ENCODE measurements at places on chromosomes 5 and 9.

GRCh38 chr9:131407717-131408195 lies 13.9 kb downstream of the PRRC2B start:
- DNase-seq, result no peak

- DNase-seq, result no peak
These were observed 26.7 kb downstream of the APBA1 start for GRCh38 chr9:69645488-69645887.

DNA sequence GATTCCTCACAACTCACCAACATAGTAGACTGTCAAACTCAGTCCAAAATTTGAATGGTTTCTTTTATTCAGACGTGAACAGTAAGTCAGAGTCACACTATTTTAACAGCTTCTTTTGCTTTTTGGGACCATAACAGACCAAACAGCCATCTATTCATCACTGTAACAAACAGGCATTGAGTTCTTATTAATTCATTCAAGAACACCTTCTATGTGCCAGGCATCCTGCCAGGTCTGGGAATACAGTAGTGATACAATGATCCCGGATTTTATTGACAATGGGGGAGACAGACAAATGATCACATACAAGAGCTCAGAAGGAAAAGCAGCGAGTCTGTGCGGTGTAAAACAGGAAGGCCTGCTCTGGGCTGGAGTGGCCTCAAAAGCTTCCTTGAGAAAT lies 153.3 kb upstream of the ERCC6L2 start:
- no peak for DNase-seq

- DNase-seq, result no peak
These were observed 35.6 kb upstream of the NREP start for GRCh38 chr5:111792471-111793058.

DNA sequence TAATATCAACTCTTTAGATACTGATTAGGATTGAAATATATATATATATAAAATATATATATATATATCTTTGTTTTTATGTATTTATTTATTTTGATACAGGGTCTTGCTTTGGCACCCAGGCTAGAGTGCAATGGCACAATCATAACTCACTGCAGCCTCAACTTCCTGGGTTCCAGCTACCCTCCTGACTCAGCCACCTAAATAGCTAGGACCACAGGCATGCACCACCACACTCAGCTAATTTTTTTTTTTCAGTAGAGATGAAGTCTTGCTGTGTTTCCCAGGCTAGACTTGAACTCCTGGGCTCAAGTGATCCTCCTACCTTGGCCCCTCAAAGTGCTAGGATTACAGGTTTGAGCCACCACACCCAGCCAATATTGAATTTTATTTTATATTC lies 20.6 kb upstream of the CDH6 start:
- DNase-seq, result no peak

GRCh38 chr9:125701351-125701750 lies 5.7 kb downstream of the MAPKAP1 start:
- DNase-seq, result no peak

GRCh38 chr5:88785746-88786565 lies 97.0 kb downstream of the MEF2C start:
- DNase-seq, result no peak

DNA sequence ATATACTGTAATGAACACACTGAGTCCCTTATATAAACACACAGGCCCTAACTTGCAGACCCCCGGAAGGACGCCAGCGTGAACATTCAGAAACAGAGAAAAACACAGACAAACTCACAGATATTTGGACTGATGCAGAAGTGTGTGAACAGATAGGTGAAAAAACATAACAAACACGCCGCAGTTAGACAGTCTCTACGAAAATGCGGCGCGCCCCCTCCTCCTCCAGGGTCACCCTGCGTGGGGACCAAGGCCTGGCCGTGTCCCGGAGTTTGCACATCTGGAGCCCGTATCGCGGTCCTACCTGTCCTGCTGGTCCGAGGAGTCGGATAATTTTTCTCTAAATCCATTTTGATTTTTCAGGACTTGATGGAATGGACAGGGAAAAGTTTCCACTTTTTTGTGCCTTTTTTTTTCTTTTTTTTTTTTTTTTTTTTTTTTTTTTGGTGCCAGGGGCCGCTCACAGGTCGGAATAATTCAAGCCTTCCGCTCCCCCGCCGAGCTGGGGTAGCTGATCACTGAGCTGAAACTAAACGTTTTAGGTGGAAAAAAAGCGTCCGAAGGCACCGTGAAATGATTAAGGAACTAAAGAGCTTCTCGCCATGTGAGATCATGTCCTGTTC lies at the start of gene PAX5:
PAX5 (minus strand) TSS at position 587 of the 623 bp plus-strand sequence; CDS start at position 350, 237 bp downstream.
- no peak for DNase-seq

GRCh38 chr5:59054963-59055528 lies 472.2 kb downstream of the RAB3C start:
- no peak for DNase-seq

- no peak for DNase-seq
These were observed 13.2 kb upstream of the AUH start for GRCh38 chr9:91374939-91375338.

GRCh38 chr5:114089259-114089658 lies 272.6 kb upstream of the KCNN2 start:
- no peak for DNase-seq
